Activated T-helper 2 cell treated with anti-CD3 and anti-CD28 coated beads, Interferon-gamma antibody, Interleukin-2, Interleukin-4, amounts not matched to agents 10 μg/mL and 5 μg/mL and 100 μg/mL, durations not matched to agents 14 hours and 24 hours and 36 hours (primary cell): ENCODE measurements at places on chromosomes 7 and 10.

GRCh38 chr10:51699145-51699474 lies 285 bp downstream of the CSTF2T start:
- DNase-seq: no peak

DNA sequence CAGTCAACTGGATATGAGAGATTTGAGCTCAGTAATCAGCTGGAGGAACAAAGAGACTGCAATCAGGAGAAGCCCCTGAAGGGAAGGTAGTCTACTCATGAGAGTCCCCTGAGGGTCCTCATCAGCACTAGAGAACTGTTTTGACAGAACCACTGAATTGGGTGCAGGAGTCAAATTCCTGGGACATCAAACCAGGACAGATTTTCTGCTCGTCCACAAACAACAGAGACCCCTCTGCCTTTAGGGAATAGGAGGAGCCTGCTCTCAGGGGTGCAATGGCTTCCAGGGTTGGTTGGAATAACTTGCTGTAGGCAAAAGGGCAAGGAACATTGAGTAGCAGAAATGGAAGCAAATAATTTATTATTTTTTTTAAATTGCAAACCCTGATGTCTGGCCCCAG lies 21.9 kb upstream of the NEUROD6 start:
- no peak for DNase-seq

- DNase-seq: no peak
Observed at GRCh38 chr10:44913350-44914081, 2.4 kb downstream of the TMEM72 start.

DNA sequence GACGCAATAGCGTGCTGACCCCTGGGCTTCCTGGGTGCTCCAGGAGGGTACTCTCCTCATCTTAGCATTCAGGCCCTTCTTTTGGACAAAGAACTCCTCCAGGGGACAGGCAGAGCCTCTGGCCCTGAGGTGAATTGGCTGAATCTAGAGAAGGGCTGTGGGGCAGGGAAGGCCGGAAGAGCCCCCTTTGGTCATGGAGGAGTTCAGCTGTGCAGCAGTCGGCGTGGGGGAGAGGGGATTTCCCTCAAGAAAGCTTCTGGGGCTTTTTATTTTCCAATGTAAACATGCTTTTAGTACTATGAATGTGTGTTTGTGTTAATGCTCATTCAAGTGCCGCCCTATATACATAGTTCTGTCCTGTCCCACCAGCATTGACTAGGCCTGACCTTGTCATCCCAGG lies 38.8 kb downstream of the FIGNL1 start:
- no peak for DNase-seq

DNA sequence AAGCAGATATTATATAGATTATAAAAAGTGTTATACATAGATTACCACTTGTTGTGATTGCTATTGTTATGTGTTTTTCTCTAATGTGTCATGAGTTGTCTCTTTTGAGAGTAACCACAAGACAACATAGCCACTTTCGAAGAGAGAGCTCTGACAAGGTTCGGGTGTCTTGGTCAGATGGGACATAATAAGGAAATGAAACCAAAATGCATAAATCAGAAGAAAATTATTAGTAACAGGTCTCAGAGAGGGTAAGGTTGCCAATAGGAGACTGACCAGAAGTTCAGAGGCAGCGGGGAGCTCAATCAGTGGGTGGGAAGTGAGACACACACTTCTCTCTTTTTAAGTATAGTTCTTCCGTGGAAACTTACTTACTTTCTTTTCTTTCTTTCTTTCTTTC lies 639.2 kb upstream of the POT1 start:
- no peak for DNase-seq

DNA sequence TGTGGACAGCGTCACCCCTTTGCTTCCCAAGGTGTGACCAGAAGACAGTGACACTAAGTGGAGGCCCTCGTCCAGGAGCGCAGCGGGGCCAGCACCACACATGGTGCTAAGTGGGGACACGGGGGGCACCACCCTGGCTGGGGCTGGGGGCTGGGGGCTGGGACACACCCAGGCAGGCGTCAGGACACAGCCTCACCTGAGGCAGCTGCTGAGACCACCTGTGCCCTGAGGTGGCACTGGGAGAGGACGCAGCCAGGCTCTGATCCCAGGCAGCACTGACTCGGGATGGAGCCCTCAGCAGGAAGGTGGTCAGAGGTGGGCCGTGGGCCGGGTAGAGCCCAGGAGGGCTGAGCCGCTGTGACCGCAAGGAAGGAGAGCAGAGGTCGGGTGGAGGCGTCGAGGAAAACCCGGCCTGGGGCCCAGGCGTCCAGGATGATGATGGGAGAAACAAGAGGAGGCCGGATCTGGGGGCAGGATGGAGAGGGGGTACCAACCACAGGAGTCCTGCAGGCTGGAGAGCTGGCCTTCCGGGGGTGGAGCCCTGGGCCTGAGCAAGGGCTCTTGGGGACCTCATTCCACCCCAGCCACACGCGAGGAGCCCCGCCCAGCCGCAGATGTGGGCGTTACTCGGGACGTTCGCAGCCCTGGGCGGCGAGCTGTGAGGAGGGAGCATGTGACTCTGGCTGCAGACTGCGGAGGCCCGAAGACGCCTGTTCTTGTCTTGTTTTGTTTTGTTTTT lies 22.5 kb downstream of the LRRC27 start:
- DNase-seq: no peak

DNA sequence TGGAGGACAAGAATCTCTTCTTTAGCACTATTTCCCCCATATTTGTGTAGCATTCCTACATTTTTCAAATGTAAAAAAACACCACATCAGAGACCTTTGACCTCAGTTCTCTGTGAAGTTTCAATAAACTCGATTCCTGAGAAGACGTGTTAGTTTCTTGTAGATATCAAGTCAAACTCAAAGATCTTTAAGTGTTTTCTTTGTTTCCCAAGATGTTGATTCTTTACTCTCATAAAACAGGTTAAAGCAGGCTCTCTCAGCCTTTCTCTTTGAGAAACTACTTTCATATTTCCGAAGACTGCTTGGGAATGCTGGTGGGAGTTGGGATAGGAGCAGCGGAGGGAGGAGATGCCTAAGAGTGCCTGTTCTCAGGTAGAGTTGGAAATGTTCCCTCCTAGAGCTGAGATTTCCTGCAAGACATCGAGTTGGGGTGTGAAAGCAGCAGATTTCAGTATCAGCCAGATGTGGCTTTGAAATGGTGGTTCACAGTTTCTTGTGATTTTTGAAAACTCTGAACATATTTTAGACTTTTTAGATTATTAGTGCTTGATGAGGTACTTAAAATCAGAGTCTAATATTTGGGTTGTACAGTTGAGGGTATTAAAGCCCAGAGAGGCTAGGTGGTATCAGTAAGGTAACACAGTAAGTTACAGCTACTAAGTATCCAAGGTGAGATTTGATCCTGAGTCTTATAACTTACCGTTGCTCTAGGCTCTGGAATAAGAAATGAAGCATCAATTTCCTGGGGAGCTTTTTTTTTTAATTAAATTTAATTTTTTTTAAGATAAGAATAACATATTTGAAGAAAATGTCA lies 13.9 kb downstream of the ADK start:
- no peak for DNase-seq

- no peak for DNase-seq
Observed at GRCh38 chr10:63217120-63217605, 84.0 kb downstream of the NRBF2 start.
